Activated T-cell treated with anti-CD3 and anti-CD28 coated beads, Interleukin-2, amount 50 U/mL, for 24 hours (primary cell): ENCODE measurements at places on chromosomes 7 and 10.

DNA sequence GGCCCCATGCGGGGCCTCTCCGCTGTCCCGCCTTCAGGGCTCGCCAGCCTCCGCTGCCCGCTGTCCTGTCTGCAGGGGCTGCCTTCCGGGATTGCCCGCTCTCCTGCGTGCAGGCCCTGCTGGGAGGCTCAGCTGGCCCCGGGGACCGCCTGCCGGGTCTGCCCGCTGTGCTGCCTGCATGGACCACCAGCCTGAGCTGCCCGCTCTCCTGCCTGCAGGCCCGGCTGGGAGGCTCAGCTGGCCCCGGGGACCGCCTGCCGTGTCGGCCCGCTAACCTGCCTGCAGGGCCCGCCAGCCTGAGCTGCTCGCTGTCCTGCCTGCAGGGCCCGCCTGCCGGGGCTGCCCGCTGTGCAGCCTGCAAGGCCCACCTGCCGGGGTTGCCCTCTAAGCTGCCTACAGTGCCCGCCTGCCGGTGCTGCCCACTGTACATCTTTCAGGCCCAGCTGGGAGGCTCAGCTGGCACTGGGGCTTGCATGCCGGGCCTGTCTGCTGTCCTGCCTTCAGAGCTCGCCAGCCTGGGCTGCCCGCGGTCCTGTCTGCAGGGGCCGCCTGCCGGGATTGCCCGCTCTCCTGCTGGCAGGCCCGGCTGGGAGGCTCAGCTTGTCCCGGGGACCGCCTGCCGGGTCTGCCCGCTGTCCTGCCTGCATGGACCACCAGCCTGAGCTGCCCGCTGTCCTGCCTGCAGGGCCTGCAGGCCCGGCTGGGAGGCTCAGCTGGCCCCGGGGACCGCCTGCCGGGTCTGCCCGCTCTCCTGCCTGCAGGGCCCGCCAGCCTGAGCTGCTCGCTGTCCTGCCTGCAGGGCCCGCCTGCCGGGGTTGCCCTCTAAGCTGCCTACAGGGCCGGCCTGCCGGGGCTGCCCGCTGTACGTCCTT lies 165.1 kb downstream of the GLRX3 start:
- DNase-seq = peak; percentile 71

DNA sequence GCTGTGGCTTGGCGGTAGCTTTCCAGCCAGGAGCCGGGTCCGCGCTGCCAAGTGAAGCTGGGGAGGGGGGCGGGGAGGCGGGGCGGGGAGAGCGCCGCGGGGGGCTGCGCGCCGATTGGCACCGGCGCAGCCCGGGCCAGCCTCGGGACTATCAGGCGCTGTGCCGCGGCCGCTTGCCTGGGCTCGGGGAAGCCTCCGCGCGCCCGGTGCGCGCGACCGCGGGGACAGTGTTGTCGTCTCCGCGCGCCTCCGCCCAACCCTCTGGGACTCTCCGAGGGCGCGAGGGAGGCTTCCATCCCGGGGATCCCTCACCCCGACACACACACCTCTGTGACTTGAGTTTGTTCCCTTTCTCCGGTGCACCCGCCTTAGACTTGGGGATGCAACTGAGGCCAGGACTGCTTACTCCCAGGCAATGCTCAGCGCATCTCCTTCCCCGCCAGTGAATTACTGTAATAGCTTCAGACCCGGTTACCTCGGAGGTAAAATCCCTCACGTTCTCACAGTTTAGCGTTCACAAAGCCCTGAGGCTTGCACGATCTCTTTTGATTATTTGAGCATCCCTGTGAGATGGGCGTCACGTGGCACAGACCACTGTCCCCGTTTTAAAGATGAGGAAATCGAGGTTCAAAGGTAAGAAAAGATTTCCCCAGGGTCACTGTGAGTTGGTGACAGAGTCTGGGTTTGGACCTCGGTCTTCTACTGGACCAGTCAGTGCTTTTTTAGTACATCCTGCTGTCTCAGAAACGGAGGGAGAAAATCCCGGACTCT lies at the start of gene NKX1-2:
Gene NKX1-2 (minus strand): TSS at position 24 of the 771 bp plus-strand sequence. CDS start 92 bp downstream, outside the sequence.
- DNase-seq = no peak

DNA sequence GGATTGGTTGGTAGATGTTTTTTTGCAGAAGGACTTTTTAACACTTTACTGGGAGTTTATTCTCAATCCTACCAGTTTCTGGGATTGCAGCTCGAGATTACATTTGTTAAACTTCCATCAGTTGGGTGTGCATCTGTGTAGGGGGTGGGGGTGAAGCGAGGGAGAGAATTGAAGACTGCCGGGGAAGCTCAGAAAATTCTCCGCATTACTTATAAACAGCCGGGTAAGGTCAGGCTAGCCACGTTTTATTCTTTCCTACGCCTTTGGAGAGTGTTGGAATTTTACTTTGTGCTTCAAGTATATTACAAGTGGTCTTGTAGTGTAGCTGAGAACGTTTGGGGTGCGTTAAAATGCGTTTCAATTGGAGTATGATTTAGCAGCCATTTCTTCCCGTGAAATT lies 1.1 kb downstream of the PALS2 start:
- DNase-seq = no peak

- no peak for DNase-seq
Measured at GRCh38 chr7:110718503-110719205, 372.3 kb upstream of the LRRN3 start.

DNA sequence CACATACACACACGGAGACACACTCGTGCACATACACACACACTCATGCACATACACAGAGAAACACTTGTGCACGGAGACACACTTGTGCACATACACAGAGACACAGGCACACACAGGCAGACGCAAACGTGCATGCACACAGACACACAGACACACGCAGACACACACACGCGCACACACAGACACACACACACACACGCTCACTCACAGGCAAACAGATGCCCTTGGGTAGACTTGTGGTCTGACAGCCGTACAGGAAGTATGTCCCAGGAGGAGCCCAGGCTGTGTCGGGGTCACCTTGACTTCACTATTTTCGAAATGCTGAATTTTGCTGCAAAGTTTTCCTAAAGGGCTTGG lies 538.0 kb downstream of the DNAJB6 start:
- DNase-seq = no peak

DNA sequence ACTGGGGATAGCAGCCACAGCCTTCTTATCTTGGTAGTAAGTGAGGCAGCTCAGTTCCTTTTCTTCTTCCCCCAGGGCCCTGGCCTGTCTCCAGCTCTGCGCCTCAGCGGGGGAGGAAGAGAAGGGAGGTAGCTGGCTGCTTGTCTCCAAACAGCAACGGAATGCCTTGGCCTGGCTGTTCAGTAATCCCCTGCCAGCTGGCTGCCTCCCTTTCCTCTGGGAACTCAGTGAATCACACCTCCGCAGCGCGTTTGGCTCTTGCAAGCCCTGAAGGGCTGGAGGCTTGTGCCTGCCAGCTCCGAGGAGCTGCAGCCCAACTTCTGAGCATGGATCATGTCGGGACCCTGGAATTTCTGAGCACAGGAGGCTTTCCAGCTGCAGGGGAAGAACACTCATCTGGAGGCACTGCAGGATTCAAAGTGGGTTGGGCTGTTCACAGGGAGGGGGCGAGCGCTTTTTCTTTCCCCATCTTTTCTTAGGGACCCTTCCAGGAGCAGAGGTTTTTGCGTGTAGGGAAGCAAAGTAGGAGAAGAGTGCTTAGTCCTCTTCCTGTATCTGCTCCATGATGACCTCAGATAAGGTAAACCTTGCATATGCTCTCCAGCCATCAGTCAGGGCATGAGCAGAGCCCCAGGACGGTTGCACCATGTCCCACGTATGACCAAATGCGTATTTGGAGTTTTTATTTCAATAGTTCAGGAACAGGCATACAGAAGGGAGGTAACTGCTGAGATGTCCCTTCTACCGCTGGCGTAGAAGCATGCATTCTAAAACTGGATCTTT lies 253.2 kb upstream of the INHBA start:
- no peak for DNase-seq

DNA sequence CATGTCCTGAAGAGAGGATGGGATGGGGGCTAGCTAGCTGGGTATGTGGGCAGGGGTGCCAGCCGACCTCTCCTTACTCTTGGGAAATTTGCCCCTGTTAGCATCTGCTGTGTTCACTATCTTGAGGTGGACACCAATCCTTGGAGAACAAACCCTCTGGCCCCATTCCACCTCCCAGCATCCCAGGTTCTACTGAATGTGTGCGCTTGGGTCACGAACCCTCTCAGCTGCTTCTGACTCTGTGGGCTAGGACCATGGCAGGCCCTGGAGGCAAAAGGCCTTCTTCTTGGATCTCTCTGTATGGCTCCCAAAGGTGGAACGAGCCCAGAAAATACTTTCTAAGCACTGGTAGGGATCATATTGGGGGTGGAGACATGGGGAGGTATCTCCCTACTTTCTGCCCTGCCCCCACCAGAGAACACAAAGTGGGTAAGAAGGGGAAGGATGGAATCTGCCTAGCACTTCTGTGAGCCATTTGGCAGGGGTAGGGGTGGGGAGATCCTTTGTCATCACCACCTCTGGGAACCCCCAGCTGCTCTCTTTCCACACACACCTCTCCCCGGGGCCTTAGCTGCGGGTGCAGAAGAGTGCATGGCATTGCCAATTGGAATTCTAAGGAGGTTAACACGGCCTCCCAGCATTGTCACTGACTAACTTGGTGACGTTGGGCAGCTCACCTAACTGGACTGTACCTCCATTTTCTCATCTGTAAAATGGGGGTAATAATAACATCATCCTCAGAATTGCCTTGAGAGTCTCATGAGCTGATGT lies 7.7 kb downstream of the UNC5B start:
- peak; percentile 11 for DNase-seq

- DNase-seq = no peak
Measured at GRCh38 chr7:96303686-96304443, 18.0 kb downstream of the SLC25A13 start.

DNA sequence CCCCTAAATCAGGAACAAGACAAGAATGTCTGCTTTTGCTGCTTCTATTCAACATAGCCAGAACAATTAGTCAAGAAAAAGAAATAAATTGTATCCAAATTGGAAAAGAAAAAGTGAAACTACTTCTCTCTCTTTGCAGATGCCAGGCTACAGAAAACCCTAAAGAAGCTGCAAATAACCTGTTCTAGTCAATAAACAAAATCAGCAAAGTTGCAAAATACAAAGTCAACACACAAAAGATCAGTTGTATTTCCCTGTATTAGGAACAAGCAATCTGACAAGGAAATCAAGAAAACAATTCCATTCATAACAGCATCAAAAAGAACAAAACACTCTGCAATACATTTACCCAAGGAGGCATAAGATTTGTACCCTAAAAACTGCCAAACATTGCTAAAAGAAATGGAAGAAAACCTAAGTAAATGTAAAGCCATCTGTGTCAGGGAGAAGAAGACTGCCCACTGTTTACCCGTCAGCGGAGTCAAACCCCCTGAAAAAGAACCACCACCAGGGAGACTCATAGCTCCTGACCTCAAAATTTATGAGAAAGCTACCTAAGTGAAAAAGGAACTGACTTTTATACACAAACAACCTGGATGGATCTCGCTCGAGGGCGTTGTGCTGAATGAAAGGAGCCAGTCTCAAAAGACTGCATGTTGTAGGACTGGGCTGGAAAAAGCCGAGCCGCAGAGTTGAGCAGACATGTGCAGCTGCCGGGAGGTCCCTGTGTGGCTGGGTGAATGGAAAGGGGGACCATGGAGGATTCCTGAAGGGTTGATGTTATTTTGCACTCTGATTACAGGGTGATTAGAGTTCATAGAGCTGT lies 263.1 kb downstream of the MAD1L1 start:
- DNase-seq = no peak

- no peak for DNase-seq
Measured at GRCh38 chr10:19702215-19702614, 114.0 kb upstream of the PLXDC2 start.

DNA sequence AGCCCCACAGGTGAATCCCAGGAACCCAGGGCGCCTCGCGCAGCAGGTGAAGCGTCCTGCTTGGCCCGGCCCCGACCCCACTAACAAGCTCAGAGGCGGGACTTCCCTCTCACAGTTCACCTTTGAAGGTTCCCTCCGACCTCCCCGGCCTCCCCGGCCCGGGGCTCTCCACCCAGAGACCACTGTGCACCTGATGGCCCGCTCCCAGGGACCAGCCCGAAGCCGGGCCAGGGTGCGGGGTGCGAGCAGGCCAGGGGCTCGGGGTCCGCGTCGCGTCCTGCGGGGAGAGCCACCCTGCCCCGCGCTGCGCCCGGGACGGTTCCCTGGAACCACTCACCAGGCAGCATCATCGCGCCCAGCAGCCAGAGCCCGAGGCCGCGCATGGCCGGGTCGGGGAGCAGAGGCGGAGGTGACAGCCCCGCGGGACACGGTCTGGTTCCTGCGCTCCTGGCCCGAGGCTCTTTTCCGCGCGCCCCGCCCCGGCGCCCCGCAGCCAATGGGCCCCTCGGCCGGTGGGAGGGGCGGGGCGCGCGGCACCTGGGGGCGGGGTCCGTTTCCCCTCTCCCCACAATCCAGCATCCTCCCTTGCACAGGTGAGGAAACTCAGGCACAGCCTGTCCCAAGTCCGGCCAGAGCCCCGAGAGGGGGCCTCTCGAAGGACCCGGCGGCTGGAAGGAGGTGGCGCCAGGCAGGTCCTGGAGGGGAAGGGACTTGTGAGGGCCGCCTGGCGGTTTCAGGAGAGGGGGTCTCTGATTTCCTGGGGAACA lies at the start of gene ADAM8:
Gene ADAM8 (minus strand): TSS at position 434 of the 767 bp plus-strand sequence. CDS start 51 bp downstream, at position 383.
- peak; percentile 79 for DNase-seq

- no peak for DNase-seq
Measured at GRCh38 chr7:151900986-151901621, 24.2 kb upstream of the PRKAG2 start.

GRCh38 chr7:149741629-149742028 lies 31.8 kb downstream of the ZNF467 start:
- DNase-seq = no peak

DNA sequence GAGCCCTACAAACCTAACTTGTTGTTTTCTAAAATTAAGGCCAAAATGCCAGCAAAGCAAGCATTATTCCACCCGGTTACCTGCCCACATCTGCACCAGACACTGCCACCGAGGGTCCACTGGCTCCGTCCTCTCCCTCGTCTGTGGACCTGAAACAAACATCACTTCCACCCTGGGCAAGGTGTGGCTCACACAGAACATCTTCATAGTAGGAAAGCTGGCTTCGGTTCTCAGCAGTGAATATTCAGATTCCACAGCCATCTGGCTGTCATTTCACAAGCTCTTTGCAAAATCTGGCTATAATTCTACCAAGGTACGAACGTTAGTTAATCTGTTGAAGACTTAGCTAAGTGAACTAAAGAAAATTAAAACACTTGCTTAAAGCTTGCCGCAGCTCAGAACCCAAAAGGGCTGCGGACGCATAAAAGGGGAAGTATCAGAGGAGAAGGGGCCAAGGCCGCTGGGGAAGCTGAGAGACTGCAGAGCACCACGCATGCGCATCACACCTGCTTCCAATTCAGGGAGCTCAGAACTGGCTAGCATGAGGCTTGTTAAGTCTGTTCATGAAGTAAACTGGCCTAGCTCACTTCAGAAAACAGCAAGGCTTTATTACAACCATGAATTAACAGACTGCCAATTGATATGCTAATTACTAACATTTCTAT lies 46.1 kb downstream of the PTPRN2 start:
- DNase-seq = no peak

- no peak for DNase-seq
Measured at GRCh38 chr10:30155401-30155800, 96.0 kb upstream of the JCAD start.

- no peak for DNase-seq
Measured at GRCh38 chr10:1628757-1629156, 108.6 kb downstream of the ADARB2 start.

GRCh38 chr10:48209241-48209640 lies 65.3 kb downstream of the FRMPD2 start:
- no peak for DNase-seq
